ENCODE measurements at places on chromosomes 4 and X.

DNA sequence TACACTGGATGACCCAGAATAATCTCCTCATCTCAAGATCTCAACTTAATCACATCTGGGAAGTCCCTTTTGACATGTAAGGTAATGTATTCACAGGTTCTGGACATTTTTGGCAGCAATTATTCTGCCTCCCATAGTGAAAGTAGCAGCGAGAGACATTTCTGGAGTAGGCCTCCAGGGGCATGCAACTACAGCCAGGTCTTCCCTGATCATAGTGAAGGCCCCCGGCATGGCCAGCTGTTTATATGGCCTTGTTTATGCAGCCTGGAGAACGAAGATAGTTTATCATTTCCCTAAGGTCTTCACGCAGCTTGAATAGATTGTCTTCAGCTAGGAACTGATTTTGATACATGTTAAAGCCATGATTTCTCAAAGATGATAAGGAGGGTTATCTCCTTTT lies 139.9 kb downstream of the RNF150 start:
- DNase-seq: no peak

DNA sequence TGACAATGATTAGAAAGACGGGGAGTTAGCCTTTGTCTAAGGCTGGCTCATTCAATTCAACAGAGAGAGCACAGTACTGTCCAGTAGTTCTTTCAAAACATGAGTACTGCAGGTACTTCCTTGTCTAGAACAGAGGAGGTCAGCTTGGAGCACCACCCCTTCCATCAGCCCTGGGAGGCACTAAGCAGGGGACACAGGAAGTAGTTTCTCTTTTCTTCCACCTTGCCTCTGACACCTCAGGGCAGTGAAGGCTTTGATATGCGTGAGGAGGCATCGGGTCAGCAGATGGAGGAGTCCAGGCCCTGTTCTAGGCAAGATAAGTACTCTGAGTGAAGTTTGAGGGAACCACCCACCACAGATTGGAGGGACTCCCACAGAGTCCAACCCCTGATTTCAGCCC lies 33.1 kb downstream of the MAGEB10 start:
- DNase-seq: no peak

- DNase-seq: no peak
Observed at GRCh38 chr4:137694138-137694537, 161.8 kb upstream of the PCDH18 start.

DNA sequence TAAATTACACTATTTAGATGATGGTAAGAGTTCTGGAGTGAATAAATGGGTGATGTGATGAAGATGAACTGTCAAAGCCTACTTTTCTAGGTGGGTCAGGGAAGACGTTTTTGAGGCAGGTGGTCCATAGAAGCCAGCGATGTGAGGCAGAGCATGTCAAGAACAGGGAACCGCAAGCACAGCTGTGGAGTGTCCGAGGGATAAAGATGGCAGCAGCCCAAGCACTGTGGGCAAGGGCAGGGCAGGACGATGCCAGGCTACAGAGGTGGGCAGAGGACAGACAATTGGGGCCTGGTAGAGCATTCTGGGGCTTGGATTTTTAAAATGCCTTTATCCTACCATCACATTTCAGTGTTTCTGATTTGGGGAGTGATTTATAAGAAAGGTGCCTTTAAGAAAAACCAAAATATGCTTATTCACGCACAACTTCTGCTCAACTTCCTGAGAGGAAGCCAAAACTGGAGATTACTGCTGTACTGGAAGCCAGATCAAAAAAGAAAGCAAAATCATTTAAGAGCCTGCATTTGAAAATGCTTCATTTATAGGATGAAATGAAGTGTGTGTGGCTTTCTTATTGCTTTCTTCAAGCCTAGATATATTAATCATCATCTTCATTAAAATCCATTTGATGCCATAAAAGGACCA lies 119.0 kb upstream of the WDR17 start:
- no peak for DNase-seq

DNA sequence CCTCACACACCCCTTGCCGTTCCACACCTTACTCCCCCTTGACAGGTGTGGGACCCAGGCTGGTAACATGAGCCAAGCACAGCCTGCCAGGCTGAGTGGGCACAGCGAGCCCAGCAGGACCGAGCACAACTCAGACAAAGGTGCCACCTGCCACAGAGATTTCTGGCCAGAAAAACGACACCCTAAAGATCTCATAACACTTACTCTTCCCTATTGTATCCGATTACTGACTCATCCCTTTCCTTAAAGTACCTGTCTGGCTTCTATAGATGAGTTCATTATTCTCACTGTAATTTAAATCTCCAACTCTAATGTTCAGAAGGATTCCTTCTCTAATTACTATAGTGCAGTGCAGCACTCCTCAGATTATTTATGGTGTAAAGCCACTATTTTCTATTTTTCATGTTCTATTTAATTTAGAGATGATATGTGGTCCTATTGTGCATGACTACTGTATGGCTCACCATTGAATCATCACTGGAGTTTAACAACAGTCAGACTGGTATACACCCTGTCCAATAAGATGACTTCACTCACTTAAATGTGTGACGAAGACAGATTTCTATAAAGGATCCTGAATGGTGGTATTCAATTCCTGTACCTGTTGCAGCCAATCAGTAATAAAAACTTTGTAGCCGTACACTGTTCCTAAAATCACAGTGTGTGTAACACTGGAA lies 7.6 kb upstream of the SYTL5 start:
- no peak for DNase-seq

GRCh38 chrX:119419146-119419545 lies 20.0 kb downstream of the SLC25A43 start:
- no peak for DNase-seq

DNA sequence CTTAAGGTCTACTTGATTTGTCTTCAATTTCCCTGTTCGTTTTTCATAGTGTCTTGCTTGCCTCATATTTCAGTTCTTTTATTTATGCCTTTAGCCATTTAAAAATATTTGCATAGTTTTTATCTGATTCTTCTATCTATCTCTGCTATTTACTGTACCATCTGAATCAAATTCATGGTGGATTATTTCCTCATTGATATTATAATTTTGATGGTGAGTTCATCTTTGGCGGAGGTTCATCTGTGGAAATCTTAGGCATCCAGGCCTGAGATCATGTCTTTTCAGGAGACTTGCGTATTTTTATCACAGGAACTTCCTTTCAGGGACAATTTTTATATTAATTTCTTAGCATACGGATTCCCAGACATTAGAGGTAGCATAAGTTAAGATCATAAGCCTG lies 275.2 kb downstream of the STPG2 start:
- no peak for DNase-seq

DNA sequence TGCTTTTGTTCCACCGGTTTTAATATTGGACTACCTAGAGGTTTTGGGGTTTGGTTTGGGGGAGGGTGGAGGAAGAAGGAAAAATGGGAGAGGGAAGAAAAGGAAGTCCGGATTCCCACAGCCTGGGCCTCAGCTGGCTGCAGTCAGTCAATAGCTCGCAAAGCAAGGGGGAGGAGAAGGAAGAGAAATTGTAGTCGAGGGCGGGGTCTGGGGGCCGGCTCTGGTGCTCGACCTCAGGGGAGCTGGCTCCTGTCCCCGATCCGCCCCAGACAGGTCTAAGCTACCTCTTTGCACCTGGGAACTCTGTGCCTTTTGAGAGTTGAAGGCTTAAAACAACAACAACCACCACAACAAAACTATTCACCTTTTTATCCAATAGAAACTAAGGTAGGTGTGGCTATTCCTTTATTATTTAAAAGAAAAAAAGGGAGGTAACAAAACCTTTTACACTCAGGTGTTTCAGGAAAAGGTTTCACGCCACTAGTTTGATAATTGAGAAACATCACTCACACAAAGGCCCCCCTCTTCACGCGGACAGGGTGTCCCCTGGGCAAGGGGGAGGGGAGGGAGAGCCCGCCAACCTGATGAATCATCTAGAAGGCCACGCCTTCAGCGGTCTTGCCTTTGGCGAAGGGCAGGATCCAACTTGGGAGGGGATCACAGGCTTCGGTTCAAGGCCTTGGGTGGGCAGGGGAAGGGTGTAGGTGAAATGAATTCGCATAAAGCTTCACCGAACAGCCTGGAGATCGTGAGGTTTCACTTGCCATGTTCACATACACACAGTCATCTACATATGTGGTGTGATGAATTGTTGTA lies 1.6 kb upstream of the LNX1 start:
- DNase-seq: no peak

DNA sequence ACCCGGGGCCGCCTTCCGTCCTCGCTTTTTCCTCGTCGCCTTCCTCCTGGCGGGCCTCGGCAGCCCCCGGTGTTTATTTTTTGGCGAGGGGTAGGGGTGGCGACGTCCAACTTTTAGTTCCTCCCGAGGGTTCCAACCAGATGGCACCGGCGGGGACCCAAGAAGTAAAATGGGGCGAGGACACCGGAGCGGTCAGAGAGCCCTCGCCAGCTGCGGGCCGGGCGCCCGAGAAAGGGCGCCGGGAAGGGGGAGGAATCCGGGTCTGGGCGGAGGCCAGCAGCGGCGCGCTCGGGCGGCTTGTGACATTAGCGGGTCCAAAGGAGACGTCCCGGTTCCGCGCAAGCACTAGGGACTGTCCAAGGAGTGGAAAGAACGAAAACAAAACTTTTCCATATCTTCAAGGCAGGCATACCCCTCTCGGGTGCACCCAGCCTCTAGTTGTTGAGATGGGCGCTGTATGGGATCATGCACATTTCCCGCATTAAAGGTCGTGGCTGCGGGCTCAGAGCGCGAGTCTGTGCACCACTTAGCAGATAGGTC lies 691 bp upstream of the USP46 start:
- no peak for DNase-seq

DNA sequence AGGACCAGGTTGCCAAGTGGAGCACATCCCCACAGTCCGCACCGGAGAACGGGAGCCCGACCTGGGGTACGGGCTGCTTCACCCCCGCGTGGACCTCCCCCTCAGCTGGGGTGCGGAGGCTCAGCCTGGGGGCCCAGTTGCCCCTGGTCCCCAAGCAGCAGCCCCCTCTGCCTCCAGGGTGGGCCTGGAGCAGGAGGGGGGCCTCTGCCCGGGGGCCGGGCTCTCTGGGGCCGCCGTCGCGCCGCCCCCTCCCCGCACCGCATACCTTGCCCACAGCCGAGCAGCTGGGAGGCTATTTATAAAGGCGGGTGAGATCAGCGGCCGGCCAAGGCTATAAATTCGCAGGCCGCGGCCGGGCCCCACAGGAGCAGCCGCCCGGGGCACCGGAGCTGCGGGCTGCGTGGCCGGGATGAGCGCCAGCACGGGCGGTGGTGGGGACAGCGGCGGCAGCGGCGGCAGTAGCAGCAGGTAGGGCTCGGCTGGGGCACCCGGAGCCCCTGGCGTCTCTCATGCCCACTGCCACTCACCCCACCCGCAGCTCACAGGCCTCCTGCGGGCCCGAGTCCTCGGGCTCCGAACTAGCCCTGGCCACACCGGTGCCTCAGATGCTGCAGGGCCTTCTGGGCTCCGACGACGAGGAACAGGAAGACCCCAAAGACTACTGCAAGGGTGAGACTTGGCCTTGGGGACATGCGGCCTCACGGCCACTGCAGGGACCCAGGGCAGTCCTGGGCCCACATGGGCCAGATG lies at the start of gene SRPK3:
TSS of gene SRPK3 (plus strand) at position 364 of the 750 bp plus-strand sequence. CDS start at position 410, 46 bp downstream.
- DNase-seq: no peak

DNA sequence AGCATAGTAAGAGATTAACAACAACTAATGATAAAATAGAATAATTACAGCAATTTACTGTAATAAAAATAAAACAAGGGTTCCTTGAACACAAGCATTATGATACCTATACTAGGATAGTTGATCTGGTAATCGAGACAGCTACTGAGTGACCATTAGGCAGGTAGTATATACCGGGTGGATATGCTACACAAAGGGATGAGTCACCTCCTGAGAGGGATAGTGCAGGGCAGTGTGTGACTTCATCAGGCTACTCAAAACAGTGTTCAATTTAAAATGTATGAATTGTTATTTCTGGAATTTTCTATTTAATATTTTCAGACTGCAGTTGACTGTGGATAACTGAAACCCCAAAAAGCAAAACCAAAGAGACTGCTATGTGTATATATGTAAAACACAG lies 9.7 kb upstream of the ANTXR2 start:
- DNase-seq: no peak

DNA sequence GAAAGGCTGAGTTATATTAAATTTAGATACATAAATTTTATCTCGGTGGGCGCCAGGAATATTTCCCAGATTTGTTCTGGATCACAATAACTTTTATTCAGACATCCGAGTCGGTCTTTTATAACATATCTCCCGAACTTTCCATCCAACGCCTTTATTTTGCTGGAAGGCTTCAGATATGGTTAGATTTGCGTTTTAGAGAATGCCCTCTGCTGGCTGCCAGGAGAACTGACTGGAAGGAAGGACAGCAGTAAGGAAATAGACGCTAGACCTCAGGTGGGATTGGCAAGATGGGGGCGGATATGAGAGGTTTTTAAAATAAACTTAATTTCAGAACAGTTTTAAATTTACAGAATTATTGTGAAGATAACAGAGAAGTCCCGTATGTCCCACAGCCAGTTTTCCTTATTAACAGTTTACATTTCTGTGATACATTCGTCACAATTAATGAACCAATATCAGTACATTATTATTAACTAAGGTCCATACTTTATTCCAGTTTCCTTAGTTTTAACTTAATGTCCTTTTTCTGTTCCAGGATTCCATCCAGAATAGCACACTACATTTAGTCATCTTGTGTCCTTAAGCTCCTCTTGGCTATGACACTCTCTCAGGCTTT lies 4.6 kb upstream of the KANTR start:
- peak; percentile 56 for DNase-seq

DNA sequence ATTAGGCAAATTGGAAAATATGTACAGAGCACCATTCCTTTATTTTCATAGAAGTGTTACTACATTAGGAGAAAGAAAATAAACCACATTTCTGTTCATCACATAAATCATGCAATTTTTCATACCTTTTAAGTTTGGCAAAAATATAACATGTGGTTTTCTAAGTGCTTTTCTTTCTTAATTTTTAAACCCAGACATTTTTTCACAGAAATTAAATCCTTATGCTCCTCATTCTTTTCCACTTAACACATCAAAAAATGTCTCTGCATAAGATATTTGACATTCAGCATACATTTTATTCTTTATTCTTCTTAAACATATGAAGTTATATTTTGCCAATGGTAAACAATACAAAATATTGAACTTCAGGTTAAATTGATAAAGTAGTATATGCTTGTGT lies 826.6 kb upstream of the SLIT2 start:
- DNase-seq: no peak

DNA sequence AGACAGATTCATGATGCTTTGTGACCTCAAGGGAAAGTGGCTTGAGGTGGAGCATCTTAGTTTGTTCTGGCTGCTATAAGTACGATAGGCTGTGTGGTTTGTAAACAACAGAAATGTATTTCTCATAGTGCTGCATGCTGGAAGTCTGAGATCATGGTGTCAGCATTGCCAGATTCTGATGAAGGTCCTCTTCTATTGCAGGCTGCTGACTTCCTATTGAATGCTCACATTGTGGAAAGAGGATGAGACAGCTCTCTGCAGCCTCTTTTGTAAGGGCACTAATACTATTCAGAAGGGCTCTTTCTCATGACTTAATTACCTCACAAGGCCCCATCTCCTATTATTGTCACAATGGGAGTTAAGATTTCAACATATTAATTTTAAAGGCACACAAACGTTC lies 1674.0 kb upstream of the PCDH7 start:
- DNase-seq: no peak

Data from CD4-positive, alpha-beta T cell treated with Interferon gamma for 1 hour (primary cell).